ENCODE measurements at places on chromosomes 16 and 17.

DNA sequence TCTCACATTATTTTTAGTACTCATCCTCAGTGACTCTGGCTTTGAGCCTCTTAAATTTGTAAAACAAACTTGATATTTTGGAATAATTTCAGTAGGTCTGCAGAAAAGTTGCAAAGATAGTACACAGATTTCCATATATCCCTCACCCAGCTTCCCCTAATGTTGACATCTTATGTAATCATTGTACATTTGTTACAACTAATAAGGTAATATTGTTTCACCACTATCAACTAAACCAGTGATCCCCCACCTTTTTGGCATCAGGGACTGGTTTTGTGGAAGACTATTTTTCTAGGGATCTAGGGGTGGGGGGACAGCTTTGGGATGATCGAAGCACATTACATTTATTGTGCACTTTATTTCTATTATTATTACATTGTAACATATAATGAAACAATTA is 391.2 kb downstream of the CA10 start:
- no peak for DNase-seq

DNA sequence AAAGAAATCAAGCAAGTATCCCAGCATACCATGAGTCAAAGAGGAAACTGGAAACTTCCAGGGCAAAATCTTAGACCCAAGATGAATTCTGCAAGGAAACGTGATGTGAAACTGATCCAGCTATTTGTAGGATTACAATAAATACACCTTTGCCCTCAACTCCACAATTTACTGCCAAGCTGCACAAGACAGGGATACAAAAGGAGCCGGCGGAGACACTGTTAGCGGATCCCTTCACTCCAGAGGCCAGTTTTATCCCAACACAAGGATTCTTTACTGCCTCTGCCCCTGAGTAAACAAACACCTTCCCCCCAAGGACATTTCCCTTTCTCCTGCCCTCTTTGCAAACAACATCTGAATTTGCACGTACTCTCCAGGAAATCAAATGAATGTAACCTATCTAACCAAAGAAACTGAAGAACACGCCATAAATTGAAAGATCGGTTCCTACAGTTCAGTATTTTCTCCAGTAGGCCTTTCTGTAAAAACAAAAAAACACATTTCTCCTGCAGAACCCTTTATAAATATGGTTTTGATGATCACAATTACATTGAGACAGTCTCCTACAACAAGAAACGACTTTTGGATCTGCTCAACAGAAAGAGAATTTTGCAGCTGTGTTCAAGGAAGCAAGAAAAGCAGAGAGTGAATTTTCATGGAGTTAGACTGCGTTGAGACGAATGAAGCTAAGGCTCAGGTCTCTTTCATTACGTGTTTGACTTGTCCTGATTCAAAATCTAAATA is 1.4 kb upstream of the CBX2 start:
- DNase-seq: no peak

DNA sequence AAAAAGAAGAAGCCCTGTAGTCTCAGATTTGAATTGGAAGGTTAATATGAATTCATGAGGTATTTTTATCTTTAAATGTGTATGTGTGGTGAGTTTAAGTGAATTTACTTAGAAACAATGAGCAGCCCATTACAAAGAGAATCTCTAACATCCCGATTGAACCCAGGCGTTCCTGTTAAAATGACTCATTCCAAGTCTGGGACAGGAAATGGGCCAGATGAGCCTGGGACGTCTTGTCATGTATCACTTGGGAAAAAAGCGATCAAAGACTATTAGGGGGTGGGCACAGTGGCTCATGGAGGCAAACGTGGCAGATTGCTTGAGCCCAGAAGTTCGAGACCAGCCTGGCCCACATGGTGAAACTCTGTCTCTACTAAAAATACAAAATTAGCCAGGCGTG is 81.6 kb downstream of the SEC14L1 start:
- no peak for DNase-seq

DNA sequence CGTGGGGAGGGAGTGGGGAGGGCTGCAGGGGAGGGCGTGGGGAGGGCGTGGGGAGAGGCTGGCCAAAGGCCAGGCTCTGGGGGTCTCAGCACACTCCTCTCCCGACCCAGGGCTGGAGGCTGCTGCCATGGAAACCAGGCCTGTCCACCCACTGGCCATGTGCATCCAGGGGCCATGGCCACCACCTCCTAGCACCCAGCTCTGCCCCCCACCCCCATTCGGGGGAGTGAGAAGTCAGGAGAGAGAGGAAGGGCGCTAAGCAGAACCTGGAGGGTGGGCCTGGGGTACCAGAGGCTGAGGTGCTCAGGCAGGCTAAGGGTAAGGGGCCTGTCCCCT is 29.6 kb downstream of the ENDOV start:
- DNase-seq: no peak

DNA sequence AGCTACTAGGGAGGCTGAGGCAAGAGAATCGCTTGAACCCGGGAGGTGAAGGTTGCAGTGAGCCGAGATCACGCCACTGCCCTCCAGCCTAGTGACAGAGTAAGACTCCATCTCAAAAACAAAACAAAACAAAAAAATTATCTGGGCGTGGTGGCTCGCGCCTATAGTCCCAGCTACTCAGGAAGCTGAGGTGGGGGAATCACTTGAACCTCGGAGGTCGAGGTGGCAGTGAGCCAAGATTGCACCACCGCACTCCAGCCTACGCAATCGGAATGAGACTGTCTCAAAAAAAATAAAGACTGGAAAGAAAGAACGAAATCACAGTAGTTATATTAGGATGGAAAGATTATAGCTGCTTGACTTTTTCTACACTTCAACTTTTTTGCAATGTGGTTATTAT is 18.9 kb downstream of the COG1 start:
- no peak for DNase-seq

- no peak for DNase-seq
Measured at GRCh38 chr17:65235284-65235683, 98.1 kb downstream of the RGS9 start.

DNA sequence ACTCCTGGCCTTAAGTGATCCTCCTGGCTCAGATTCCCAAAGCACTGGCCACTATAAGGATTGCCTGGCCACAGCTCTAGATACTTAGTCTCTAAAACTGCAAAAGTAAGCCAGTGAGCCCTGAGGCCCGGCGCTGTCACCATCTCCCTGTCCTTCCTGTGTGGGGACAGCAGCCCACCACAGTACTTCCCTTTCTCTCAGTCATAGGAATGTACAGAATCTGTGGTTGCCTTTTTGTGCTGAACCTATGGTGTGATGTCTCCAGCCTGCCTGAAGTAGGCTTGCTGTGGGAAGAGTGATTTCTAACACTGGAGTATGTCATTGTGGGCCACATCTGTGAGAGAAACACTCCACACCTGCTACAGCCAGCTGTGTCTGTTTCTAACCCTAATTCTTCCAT is 24.7 kb downstream of the NTAN1 start:
- no peak for DNase-seq

GRCh38 chr16:66359012-66359411 is 7.5 kb upstream of the CDH5 start:
- DNase-seq: no peak

DNA sequence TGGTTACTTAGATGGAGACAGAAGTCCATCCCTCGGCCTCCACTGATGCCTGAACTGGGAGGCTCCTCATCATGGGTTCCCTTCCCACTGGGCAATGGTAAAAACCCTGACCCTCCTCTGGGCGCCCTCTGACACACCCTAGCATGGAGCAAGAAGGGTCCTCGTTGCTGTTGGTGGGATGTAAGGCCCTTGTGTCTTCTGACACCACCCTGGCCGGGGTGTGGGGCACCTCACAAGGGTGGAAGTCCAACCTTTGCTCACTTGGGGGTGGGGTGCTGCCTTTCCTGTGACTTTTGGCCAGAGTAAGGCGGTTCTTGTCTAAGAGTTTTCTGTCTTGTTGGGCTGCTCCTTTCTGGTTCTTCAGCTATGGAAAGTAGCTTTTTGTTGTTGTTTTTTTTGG is 28.7 kb downstream of the MPRIP start:
- DNase-seq: no peak

DNA sequence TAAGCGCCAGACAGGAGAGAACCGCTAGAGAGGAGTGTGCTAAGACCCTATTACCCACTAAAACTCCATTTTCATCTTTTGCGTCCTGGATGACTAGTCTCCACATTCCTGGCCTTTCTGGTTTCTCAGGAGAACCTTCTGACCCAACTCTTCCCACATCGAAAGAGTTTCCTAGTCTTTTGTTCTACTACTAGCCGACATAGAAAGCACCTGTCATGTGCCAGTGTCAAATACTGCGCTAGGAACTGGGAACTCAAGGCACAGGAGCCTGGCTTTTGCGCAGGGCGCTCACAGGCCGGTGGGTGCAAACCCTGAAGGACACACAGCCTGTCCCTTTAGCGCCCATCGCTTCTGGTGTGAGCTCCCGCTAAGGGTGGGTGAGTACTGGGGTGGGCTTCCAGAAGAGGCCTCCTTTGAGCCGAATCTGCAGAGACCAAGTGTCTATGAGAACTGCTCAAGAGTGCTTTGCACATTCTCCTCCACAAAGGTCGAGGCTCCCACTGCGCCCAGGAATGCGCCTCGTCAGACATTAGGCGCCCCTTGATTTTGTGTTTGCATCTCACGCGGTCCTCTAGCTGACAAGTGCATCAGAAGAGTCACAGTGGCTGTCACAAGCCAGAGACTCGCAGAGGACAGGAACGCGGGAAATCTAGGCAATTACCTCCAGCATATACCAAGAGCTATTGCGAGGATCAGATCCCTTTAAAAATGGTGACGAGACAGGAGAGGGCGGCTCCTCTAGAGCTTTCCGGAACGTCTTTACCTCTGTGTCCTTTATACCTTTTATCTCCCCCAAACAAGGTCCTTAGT is 2.0 kb upstream of the PSMB3 start:
- DNase-seq: no peak

GRCh38 chr16:21224800-21225199 is 8.7 kb upstream of the ANKS4B start:
- DNase-seq: no peak

DNA sequence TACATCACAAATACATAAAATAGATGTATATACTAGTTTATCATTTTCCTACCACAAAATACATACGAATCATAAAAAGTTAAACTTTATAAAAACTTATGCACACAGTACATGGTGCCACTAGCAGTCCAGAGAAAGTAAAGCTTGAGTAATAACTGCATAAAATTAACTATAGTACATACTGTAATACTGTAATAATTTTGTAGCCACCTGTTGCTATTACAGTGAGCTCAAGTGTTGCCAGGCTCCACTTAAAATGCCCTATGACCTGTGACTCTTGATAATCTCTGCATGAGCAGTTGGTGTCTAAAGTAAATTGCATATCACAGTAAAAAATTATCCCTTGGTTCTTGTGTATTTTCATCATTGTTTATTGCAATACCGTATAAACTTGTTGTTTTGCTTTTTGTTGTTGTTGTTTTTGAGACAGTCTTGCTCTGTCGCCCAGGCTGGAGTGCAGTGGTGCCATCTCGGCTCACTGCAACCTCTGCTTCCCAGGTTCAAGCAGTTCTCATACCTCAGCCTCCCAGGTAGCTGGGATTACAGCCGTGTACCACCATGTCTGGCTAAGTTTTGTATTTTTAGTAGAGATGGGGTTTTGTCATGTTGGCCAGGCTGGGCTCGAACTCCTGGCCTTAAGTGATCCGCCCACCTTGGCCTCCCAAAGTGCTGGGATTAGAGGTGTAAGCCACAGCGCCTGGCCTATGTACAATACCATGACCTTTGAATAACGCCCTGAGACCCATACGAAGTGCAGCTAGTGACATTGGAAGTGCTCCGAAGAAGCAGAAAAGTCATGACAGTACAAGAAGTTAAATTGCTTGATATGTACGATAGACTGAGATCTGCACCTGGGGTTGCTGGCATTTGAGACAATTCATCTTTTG is 6.6 kb downstream of the LUC7L3 start:
- DNase-seq: no peak

- DNase-seq: no peak
Measured at GRCh38 chr16:12206098-12206748, 229.7 kb downstream of the SNX29 start.

DNA sequence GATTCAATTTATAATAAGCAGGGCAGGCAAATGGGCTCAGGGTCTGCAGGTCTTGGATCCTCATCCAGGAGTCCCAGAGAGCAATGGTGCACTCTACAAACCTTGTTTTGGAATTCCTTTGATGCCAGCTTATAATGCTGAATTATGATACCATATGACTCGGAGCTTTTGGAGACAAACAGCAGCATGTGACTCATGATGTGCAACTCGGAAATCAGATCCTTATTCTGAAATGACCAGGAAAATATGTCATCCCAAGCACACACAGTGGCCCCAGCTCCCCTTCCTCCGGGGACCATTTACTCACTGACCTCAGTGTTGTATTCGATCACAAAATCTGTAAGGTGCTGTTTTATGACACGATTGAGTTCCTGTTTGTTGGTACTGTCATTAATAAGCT is 20.2 kb upstream of the UMOD start:
- no peak for DNase-seq

- DNase-seq: no peak
Measured at GRCh38 chr17:6079155-6079888, 9.1 kb downstream of the WSCD1 start.

DNA sequence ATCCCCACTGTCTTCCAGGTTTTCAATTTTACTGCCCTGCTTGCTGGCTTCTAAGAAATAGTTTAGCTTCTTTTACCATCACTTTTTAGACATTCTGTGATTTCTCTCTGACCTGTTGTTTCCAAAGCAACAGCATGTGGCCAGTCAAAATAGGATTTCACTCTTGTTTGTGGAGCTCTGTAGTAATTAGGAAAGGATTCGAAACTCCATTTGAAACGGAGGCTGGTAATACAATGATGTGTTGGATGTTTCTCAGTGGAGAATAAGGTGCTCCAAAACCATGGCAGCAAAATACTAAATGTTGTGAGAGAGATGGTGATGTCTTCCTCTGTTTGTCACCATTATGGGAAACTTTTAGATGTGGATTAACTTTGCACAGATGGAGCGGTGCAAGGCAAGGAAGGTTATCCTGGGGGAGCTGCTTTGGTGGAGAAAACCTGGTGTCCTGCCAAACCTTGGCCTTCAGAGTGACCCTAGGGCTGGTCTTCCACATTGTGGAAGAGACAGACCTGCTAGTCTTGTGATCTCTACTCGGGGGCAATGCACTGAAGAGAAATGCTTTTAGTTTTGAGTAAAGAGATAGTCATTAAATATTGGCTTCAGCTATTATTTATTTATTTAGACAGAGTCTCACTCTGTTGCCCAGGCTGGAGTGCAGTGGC is 79.4 kb downstream of the PRKCA start:
- no peak for DNase-seq

- no peak for DNase-seq
Measured at GRCh38 chr16:86313631-86314030, 196.7 kb upstream of the FOXF1 start.

All from NK-92 treated with Interleukin-12 subunit alpha and Interleukin-12 subunit beta, amount 100 ng/mL, for 24 hours (cell line).